ENCODE measurements at places on chromosomes 13 and 19. TPM values are rescaled to one million over a fixed set of nuclear protein-coding genes. Genes with fewer than 3 reads are reported as not detected.

The PCDH17 gene
- 1.6 TPM for total RNA-seq

The ZNF569 gene
- total RNA-seq = 7.5 TPM

DNA sequence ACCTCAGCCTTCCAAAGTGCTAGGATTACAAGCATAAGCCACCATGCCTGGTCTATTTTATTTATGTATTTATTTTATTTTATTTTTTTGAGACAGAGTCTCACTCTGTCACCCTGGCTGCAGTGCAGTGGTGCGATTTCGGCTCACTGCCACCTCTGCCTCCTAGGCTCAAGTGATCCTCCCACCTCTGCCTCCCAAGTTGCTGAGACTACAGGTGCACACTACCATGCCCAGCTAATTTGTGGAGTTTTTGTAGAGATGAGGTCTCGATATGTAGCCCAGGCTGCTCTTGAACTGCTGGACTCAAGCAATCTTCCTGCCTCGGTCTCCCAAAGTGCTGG is 10.3 kb upstream of the ADGRE5 start:
- DNase-seq = no peak

GRCh38 chr13:80340651-80341100 is 250 bp downstream of the SPRY2 start:
- peak; percentile 78 for DNase-seq

DNA sequence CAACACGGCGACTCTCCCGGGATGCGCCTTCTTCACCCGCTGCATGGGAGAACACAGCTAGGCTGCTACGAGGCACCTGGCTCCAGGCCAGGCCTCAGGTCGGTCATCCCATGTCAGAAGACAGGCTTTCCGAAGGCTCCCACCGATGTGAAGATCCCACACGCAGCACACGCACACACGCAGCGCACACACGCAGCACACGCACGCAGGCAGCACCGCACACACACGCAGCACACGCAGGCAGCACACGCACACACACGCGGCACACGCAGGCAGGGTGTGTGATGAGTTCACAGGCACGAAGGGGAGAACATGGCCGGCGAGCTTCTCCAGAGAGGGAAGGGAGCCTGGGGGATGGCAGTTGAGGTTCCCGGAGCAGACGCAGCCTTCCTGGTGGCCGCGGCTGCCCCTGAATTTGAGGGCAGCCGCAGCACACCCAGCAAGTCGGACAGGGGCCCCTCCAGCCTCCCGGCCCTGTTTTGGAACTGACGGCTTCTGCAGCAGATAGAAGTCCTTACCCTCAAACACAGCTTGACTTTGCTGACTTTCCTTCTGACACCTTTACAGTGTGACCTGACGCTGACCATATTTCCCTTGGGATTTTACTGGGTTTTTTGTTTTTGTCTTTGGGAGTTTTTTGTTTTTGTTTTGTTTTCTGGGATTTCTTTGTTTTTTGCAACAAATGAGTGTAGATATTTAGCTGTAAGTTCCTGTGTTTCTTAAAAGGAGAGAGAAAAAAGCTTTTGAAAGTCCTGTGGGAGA is 55.9 kb downstream of the RASA3 start:
- no peak for DNase-seq

- DNase-seq = peak; percentile 87
Measured at GRCh38 chr13:80630685-80631121, 289.8 kb upstream of the SPRY2 start.

- no peak for DNase-seq
Measured at GRCh38 chr13:111329641-111330040, 9.2 kb downstream of the TEX29 start.

The ZNF548 gene
- total RNA-seq = 13.3 TPM

The MYDGF gene
- total RNA-seq = 183 TPM

DNA sequence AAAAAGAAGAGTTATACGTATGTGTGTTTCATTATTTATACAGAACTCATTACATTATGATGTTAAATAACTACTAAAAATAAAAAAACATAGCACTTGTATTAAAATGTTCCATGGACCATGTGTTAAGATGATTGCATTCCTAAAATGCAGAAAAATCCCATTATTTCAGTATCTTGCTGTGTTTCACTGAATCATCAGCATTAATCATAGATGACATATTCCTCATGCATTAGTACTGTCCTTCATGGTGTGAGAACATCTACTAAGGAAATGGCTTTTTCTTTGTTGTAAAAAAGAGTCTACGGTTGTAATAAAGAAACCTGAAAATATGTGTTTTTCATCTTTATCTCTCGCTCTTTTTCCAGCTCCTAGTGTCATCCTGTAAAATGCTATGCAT is 416.5 kb downstream of the FGF14 start:
- no peak for DNase-seq

GRCh38 chr13:28658539-28658795 is 463 bp upstream of the POMP start:
- no peak for DNase-seq

DNA sequence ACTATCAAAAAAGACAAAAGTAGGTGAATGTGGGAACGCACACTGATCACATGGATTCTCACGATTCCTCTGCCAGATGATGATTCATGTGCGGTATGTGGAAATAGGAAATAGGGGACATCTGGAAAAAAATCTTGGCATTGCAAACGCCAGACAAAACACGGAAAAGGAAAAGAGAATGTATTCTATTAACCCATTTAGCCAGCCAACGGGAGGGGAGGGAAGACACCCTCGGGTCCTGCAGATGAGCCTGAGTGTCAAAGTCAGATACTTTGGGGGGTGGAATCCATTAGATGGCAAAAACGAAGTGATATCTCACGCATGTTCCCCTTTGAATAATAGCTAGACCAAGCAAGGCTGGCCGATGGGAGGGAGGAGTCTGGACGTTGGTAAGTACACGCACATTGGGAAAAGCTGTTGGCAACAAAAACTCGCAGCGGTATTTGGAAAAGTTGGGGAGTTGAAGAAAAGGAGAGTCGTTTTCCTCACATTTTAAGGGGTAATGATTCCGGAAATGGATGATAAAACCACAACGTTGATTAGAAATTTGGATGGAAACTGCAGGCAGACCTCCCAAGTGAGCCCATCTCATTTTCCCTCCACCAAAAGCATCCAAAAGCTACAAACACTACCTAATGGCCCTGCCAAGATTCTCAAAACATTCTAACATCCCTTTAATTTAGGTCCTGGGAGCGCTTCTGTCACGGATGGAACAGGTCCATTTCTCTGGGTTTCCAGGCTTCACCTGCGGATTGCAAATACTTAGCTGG is 73.6 kb downstream of the COL4A1 start:
- DNase-seq = peak; percentile 96

DNA sequence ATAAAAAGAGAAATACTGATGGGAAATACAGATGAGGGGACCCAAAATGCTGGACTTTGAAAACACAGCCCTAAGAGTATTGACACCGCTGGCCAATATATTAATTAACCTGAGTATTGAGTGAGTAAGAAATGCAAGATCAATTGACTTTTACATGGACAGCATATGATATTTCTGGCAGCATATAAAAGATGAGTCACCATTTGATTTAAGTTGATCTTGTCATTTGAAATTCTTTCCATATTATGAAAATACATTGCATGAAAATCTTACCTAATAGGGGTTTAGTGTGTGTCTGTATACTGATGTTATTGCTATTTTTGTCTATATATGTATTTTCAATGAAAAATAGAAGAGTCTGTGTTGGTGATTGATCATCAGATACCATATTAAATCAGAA is 619.6 kb downstream of the KCTD12 start:
- DNase-seq = no peak

DNA sequence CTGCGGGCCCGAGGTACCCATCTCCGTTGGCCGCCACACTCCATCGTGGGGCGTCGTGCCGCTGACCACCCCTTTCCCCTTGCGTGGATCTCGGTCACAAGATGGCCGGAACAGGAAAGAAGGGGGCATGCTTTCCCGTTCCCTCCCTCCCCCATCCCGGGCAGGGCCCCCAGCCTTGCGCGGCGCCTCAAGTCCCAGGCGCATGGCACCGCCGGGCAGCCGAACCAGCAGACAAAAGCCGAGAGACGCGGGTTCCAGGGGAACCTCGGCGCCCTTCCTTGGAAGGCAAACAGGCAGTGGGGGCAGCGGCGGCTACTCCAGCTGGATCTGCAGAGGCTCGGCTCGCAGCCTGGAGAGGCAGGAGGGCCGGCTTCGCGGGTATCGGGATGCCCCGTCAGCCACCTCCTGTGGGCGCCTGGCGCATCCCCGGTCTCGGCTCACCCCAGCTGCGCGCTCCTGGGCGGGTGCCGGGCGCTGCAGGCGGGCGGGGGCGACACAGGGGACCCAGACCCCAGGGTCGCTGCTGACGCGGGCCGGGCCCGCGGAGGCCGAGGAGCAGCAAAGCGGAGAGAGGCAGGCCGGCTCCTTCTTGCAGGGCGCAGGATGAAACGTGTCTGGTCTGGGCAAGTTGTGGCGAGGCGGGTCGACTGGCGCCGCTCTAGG is 439 bp downstream of the DZIP1 start:
- DNase-seq = peak; percentile 48

DNA sequence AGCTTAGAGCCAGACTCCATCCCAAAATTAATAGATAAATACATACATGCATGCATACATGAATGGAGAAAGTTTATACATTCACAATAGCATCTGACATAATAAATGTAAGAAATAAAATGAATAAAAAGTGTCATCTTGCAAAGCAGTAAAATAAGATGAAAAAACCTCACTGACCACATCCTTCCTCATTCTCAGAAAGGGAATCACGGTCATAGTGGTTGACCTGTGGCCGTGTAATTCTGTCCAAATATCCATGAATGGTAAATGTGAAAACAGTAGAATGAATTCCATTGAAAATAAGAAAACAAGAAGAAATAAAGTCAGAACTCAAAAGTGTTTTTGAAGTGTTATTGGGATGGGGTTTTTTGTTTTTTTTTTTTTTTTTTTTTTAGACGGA is 9.8 kb upstream of the CDC42EP5 start:
- DNase-seq = no peak

The ZNF221 gene
- 6.8 TPM for total RNA-seq

GRCh38 chr13:89726690-89727435 is 1620.6 kb upstream of the MIR17HG start:
- DNase-seq = peak; percentile 19

The CPB2 gene
- total RNA-seq = not detected

- no peak for DNase-seq
Measured at GRCh38 chr13:23628765-23629565, 58.8 kb downstream of the TNFRSF19 start.

Measured in dermis blood vessel endothelial cell (primary cell).